H4 (cell line): ENCODE measurements at places on chromosomes 6 and 20. TPM values are rescaled to one million over a fixed set of nuclear protein-coding genes. Genes with fewer than 3 reads are reported as not detected.

PLCB4 gene
- 5.7 and 5.9 TPM in 2 replicates for total RNA-seq

CYP39A1 gene
- total RNA-seq: 6.6 and 23.3 TPM in 2 replicates

CD109 gene
- total RNA-seq: 16.8 and 22.9 TPM in 2 replicates

MTFR2 gene
- total RNA-seq: 2.1 and 4.5 TPM in 2 replicates

TMEM14B gene
- 137 and 156 TPM in 2 replicates for total RNA-seq

MYBL2 gene
- total RNA-seq: 21.3 and 40.8 TPM in 2 replicates

VSX1 gene
- total RNA-seq: not detected in 2 replicates

ATXN1 gene
- total RNA-seq: 14.6 and 18.9 TPM in 2 replicates

LAMP5 gene
- not detected in 2 replicates for total RNA-seq

NRN1 gene
- total RNA-seq: 34.1 and 37.3 TPM in 2 replicates

DEFB110 gene
- total RNA-seq: not detected in 2 replicates

LIN28B gene
- total RNA-seq: not detected in 2 replicates

GRCh38 chr20:22160101-22160652, 424.2 kb downstream of the FOXA2 start:
- DNase-seq: peak; percentile 5

GRCh38 chr6:147837540-147837939, 329.1 kb downstream of the SAMD5 start:
- DNase-seq: no peak

GRCh38 chr20:40282941-40283340, 406.1 kb downstream of the MAFB start:
- DNase-seq: no peak

- DNase-seq: no peak
Measured at GRCh38 chr6:17985934-17986655, 1.3 kb downstream of the KIF13A start.

GRCh38 chr6:100833972-100834574, 47.1 kb downstream of the ASCC3 start:
- DNase-seq: no peak

- no peak for DNase-seq
Measured at GRCh38 chr6:92180090-92180489, 1239.3 kb downstream of the EPHA7 start.

GRCh38 chr6:47084610-47085009, 42.5 kb upstream of the ADGRF1 start:
- no peak for DNase-seq

GRCh38 chr6:32883789-32884188, 29.8 kb downstream of the PSMB9 start:
- peak; percentile 58 for DNase-seq

GRCh38 chr6:6703699-6704098, 115.2 kb downstream of the LY86 start:
- DNase-seq: no peak

DNA sequence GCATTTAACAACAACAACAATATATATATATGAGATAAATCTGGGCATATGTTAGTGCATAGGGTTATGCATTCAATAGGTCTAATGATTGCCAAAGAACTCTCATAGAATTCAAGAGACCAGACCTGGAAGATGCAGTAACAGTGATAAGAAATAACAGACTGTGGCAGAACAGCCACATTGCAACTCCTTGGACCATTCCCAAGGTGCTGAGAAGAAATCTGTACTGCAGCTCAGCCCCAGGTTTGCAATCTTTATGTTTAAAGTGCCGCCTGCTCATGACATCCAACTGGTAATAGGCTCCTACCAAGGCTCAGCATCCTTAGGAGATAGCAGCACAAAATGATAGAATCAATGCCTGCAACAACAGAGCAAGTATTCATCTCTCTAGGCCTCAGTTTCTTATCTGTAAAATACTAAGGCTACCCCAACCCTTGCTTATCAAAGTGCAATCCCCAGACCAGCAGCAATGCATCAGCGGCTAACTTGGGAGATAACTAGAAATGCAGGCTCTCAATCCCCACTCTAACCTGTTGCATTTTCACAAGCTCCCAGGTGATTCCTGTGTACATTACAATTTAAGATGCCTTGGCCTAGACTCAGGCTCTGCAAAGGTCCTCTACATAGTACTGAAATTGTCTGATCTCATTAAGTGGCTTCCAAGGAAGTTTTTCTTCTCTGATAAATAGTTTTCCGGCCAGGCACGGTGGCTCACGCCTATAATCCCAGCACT, 30.6 kb upstream of the PIM1 start:
- DNase-seq: no peak
